EH (cell line): ENCODE measurements at places on chromosomes 12 and 14.

GRCh38 chr12:101305794-101306193, 25.9 kb downstream of the UTP20 start:
- no peak for DNase-seq

DNA sequence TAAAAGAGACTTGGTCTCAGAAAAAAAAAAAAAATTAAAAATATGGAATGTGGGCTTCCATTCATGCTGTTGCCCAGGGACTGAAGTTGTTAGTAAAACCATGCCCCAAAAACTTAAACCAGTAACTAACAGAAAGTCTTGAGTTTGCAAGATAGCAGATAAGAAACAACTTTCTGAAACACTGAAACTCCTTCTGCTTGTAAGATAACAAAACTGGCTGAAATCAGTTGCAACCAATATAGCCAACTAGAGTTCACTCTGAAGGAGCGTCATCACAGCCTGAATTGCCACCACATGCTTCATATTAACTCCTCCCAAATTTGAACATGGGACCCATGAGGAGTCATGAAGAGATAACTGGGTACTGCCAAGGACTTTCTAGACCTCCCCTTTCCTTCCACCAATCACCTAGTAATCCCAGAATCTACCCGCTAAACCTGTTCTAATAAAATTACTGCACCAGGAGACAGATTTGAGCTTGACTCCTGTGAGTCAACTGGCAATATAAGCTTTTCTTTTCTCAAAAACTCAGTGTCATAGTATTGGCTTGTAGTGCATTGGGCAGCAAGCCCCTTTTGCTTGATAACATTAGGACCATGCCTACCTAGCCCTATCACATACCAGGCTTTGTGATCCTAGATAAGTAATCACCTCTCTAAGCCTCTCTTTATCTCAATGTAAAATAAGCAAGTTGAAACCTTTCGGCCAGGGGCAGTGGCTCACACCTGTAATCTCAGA, 53.6 kb downstream of the R3HDM2 start:
- no peak for DNase-seq

DNA sequence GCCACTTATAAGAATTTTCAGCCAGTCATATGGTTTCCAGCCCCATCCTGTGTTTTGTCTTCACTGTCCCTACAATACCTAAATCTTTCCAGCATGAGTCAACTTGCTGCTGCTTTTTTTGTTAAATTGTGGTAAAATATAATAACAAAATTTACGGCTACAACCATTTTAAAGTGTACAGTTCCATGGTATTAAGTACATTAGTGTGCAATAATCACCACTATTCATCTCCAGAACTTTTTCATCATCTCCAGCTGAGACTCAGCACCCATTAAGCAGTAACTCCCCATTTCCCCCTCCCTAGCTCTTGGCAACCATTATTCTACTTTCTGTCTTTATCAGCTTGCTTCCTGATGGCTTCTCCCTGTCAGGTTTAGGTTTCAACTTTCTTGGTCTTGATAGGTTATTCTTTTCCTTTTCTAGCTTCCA, 39.1 kb downstream of the FRS2 start:
- peak; percentile 75 for DNase-seq

- DNase-seq, result peak; percentile 39
These were observed 3.6 kb downstream of the SSTR1 start for GRCh38 chr14:38211255-38211735.

DNA sequence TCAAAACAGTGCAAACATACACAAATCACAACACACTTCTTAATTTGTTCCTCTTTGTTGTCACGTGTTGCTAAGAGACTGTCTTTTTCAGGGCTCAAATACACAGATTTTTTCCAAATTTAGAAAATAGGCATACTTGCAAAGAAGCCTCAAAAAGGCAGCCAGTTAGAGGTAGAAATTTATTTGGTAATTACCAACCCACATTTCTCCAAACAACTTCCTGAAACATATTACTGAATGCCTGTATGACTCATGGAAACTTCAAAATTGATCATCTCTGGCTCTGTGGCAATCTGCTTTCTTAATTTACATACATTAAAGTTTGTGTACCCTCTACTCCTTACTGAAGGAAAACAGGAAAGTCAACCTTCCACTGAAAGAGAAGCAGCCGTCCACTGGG, 36.4 kb downstream of the PPM1H start:
- peak; percentile 48 for DNase-seq

DNA sequence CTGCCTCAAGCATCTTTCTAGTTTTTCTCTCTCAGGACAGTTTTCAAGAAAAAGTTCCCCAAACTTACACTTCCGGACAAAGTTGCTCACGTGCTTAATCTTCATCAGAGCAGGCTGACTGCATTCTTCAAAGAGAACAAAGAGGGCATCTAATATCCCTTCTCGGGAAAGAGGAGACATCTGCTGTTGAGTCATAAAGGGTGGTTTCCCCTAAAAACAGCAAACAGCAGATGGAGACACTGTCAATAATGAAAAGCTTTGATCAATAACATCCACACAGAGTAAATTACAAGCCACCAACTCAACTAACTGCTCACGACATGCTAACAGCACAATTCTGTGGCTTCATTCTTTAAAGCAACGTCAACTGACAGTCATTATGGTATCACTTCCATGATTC, 8.1 kb downstream of the CIT start:
- DNase-seq, result peak; percentile 62

GRCh38 chr12:5099591-5099990, 55.9 kb downstream of the KCNA5 start:
- DNase-seq, result peak; percentile 21

DNA sequence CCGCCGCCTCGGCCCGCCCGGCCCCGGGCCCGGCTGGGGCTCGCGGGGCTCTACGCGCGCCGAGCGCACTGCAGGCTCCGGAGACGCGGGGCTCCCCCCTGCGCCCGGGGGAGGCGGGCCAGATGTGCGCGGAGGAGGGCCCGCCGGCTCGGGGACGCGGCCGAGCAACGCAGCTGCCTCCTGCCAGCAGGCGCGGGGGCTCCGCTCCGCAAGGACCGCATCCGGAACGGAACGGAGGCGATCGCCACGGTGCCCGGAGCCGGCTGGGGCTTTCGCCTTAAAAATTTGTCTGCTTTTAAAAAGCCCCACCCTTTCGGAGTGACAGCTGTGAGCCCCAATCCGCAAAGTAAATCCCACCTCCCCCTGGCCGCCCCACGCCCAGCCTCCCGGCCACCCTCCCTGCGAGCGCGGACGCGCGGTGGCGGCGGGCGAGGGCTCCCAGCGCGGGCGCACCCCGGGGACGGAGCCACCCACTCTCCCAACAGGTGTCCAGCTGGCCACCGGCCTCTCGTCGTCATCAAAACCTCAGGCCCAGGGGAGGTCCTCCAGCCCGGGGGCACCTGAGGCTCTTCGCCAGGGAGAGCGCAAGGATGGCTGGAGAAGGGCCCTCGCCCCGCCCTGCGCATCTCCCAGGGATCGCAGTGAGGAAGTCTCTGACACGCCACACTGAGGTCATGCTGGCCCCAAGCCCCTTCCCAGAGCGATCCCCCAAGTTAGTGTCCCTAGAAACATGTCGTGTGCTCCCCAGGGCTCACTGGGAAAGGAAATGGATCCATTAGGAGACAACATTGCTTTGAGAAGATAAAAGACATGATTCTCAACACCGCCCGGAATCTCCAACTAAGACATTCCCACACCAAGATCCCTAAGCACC, at the start of gene TMEM132D:
TMEM132D (minus strand) TSS at position 70 of the 874 bp plus-strand sequence.
- DNase-seq, result no peak

- DNase-seq, result no peak
These were observed 835 bp upstream of the ABHD4 start for GRCh38 chr14:22597265-22597664.

- DNase-seq, result peak; percentile 65
These were observed 102.5 kb downstream of the FGD4 start for GRCh38 chr12:32501835-32502333.

- no peak for DNase-seq
These were observed 18.4 kb upstream of the KRT86 start for GRCh38 chr12:52255926-52256583.

DNA sequence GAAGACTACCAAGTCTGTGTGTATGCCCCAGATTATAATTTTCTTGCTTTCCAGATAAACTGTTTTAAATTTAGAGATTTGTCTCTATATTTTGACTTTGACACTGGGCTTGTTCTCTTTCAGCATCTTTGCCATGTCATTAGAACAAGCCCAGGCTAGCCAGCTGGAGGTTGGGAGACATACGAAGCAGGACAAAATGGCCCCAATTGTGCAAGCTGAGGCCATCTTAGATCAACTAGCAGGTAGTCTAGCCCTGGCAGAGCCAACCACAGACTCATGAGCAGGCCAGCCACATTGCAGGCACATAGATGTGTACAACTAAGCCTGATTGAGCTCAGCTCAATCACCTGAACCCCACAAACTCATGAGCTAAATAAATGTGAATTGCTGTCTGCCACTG, 321.4 kb downstream of the ATP23 start:
- DNase-seq, result no peak

DNA sequence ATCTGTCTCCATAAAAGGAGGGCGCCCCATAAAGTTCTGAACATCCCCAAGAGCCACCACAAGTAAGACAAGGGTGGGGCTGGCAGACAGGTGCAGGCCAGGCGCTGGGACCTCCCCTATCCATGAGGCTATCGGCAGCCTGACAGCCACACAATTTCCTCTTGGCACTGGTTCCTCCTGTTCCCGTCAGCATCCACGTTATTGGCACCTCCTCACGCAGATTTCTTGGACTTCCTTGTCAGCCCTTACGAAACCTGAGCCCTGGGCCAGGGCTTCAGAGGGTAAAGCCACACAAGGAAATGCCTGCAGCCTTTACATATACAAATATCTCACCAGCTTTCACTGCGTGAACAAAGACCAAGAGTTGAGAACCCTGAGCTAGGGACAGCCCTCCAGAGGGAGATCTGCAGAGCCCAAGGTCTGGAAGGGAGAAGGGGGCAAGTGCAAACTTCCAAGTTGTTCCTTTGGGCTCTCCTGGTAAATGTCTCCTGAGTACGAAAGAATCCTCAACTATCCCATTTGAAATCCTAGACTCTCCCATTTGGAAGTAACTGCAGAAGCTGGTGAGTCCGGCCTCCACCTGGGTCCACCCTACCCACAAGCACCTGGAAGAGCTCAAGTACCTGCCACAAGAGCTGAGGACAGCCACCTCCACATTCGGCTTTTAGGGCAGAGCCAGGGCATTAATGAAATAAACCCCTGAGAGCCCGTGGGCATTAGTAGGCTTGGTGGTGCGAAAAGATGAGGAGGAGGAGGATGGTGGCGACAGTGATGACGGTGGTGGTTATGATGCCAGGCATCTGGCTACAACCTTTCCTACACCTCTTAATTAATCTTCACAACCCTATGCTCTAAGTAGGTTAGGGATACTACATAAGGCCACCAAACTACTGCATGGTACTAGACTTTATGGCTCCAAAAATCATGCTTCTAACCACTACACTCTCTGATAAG, 5.5 kb upstream of the TC2N start:
- DNase-seq, result peak; percentile 52

GRCh38 chr12:26403601-26404000, 208.2 kb downstream of the SSPN start:
- no peak for DNase-seq

- DNase-seq, result no peak
These were observed 69.1 kb downstream of the CCDC92 start for GRCh38 chr12:123903301-123904065.

GRCh38 chr14:65723348-65723747, 310.8 kb downstream of the FUT8 start:
- DNase-seq, result no peak

DNA sequence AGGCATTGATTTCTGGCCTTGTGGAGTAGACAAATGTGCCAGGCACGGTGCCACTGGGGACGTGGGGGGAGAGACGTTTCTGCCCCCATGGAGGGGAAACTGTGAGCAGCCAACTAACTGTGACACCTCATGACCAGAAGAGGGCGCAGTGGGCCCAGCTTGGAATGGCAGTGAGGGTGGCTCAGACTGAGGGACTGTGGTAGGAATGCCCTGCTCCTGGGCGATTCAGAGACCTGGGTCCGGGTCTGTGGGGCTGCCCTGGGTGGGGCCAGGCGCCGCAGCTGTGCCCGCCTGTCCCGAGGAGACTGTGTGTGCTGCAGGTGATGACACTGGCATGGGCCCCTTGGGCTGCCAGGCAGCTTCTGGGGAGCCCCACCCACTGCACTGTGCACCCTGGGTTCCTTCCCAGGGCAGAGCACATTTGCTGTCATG, 60.6 kb downstream of the SLC25A47 start:
- DNase-seq, result peak; percentile 68
